ENCODE measurements at places on chromosomes 11 and 22.
A peak's percentile ranks its signal among the peaks of the same experiment; 100 is the strongest.

DNA sequence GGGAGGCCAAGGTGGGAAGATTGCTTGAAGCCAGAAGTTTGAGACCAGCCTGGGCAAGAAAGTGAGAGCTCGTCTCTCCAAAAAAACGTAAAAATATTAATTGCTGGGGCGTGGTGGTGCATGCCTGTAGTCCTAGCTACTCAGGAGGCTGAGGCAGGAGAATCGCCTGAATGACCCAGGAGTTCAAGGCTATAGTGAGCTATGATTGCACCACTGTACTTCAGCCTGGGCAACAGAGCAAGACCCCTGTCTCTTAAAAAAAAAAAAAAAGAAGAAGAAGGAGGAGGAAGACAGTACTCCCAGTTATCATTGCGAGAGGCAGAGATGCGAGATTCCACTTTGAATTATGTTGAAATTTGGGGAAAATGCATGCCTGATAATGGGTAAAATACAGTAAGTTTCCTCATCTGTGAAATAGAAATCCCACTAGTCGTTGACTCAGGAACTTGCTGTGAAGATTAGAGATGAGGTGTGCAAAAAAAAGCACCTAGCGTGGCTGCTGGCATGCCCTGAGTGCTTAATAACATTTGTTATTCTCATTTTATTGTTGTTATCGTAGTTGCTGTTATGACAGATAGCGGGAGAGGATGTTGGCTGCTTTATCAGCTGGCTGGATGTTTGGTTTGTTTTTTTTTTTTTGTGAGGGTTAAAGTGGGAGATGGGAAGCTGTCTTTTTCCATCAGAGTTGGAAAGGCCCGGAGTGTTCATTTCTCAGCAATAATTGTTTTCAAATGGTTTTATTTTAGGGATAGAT lies 33.4 kb downstream of the BCR start:
- DNase-seq, result no peak

- DNase-seq, result no peak
These were observed 204.4 kb upstream of the ANO5 start for GRCh38 chr11:21988477-21988876.

GRCh38 chr11:83656796-83657330 lies 370.7 kb upstream of the CCDC90B start:
- DNase-seq, result no peak

DNA sequence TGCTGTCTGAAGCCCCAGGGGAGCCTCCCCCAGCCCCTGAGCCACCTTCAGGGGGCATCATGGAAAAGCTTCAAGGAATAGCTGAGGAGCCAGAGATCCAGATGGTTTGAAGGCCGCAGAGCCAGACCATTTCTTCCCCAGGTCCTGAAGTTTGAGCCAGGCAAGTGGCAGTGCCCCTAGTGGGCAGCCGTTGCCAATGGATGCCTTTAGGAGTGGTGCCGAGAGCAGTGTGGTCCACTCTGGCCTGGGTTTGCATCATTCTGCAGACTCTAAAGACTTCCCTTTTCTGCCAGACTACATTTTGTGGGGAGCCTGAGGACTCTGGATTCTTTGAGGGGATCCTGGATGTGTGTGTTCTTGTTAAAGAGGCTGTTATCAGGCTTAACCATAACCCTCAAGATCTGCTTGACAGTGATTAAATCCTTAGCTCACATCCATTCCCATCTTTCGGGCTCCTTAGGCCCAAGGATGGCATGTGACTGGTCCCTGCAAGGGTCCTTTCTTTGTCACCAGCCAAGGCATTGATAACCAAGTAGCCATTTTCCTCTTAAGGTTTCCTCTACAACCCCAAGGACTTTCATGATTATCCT lies 13.1 kb downstream of the HINFP start:
- no peak for DNase-seq

- DNase-seq, result no peak
These were observed 101.4 kb downstream of the DBX1 start for GRCh38 chr11:20058749-20059458.

DNA sequence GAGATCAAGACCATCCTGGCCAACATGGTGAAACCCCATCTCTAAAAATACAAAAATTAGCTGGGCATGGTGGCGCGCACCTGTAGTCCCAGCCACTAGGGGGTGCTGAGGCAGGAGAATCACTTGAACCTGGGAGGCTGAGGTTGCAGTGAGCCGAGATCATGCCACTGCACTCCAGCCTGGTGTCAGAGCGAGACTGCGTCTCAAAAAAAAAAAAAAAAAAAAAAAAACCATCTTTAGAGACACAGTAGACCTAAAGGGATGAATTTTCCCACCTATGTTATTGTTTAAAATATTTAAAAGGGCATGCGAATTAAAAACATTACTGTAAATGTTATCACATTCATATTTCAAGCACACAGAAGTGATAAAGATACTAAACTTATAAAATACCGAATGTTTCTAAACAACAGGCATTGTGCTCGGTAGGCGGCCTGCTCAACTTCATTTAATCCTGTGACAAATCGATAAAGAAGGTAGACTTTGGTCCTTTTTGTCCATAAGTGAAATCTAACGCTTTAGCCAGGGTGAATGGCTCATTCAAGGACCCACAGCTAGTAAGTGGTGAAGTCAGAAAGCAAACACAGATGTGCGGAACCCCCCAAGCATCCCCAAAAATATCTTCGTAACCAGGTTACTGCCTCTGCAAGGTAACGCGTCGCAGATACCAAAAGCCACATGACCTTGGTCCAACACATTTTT lies 16.1 kb downstream of the NCAPD3 start:
- DNase-seq, result peak; percentile 28

- no peak for DNase-seq
These were observed 144.9 kb downstream of the PGR start for GRCh38 chr11:100984668-100985067.

DNA sequence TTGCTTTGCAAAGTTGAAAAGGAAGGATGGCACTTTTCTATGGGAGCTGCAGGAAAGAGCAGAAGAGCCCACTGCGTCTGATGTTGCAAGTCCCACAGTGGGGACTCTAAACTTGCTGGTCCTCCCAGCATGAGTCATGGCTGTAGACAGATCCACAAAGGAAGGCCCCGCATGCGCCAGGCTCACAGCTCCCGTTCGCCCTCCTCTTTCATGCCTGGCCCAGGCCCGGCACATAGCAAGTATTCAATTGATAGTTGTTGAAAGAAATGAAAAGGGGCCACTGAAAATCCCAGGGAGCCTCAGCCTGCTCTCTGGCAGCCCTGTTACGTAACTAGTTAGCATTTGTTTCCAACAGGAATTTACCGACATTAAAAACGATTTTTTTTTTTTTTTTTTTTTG lies 18.9 kb downstream of the AP1B1 start:
- DNase-seq, result peak; percentile 83

DNA sequence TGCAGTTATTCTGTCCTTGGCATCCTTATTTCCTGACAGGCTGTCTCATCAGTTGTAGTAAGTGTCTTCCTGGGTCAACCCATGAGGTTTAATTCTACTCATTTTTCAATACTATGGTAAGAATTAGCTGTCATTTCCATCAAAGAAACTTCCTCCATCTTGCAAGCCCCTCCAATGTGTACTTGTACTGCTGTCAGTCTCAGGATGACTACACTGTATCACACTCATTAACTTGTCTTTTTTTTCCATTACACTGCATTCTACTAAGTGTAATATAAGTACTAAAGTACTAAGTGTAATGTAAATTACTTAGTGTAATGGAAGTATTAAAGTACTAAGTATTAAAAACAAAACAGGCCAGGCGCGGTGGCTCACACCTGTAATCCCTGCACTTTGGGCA lies 102.8 kb downstream of the CWF19L2 start:
- no peak for DNase-seq

GRCh38 chr11:67027943-67028542 lies 5.1 kb downstream of the SYT12 start:
- no peak for DNase-seq

DNA sequence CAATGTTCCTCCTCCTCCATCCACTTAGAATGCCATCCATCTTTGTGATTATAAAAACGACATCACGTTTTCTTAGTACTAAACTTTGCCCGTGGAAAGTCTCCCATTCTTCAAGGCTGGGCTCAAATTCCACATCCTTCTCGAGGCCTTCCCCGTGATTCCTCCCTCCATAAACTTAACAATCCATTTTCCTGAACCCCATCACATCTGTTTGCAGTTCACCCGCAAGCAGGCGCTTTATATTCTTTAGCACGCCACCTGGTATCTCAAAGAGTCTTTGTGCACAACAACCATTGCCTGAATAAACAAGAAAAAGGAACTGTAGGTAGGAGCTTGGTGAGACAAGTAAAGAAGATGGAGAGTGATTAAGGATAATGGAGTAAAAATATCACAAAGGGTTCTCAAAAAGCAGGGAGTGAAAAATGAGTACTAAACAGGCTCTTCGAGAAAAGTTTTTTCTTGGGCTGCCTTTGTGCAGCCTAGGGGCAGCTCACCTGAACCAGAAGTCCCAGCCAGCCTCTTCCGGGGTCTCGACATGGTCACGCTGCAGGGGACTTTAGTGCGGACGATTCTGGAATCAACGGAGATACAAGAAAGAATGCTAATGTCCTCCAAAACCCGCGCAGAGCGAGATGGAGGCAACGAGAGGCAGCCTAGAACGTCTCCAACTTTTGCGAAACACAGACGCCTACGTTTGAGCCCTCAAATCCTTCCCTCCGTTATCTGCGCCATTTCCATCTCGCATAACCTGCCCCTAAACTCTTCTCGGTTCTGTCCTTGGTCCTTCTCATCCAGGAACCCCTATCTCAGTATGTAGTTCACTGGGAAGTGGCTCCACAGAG lies 585 bp downstream of the THYN1 start:
- DNase-seq, result no peak

GRCh38 chr11:128697645-128698174 lies 3.8 kb downstream of the FLI1 start:
- DNase-seq, result no peak

DNA sequence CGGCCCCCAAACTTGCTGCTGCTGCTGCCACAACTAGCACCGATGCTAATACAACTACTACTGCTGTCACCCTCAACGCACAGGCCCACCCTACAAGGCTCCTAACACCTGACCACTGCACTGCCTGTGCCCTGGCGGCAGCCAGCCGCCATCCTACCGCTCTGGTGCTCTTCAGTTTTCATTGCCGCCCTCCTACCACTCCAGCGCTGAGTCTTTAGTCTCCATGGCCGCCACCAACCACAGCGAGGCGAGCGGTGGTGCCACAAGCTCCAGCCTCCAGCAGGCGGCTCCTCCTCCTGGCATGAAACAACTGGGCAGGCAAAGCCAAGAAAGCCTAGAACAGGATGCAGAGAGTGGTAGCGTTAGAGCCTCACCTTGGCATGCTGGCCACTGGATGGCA lies 5.0 kb upstream of the RFPL3 start:
- DNase-seq, result no peak

GRCh38 chr11:196786-197731 lies 4.2 kb downstream of the SCGB1C1 start:
- DNase-seq, result no peak

GRCh38 chr11:60924906-60925853 lies 920 bp downstream of the TMEM132A start:
- DNase-seq, result no peak

DNA sequence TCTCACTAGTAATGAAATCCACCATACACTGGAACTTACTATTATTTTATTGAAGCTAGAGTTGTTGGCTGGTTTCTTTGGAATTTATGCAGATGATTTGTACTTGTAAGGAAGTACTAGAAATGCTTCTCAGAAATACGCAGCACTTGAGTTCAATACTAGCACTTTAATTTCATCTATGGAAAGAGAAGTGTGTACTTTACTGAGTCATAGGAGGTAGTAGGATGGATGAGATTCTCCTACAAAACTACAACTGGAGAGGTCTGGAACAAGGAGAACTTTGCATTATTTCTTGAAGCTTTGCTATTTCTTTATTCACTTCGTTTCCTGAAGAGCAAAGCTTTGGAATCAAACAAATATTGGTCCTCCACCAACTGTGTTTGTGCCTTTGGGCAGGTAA lies 44.1 kb upstream of the CCDC90B start:
- DNase-seq, result no peak

GRCh38 chr11:60100516-60100915 lies 12.1 kb downstream of the MS4A2 start:
- no peak for DNase-seq

DNA sequence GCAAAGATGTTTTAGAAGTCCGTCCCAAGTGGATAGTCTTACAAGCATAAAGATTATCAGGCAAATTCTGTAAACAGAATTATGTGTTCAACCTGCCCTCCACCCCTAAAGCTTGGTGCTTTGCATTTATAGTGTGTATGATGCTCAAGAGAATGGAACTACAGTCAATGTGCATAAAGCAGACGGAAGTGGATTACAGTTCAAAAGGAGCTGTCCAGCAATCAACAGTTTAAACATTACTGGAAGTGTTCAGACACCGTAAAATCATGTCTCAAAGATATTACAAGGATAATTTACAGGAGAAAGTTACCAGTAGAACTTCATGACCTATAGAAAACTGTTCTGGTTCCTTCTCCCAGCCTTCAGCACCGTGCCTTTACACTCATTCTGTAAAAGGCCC lies 1.0 kb downstream of the RIC3 start:
- DNase-seq, result peak; percentile 2

DNA sequence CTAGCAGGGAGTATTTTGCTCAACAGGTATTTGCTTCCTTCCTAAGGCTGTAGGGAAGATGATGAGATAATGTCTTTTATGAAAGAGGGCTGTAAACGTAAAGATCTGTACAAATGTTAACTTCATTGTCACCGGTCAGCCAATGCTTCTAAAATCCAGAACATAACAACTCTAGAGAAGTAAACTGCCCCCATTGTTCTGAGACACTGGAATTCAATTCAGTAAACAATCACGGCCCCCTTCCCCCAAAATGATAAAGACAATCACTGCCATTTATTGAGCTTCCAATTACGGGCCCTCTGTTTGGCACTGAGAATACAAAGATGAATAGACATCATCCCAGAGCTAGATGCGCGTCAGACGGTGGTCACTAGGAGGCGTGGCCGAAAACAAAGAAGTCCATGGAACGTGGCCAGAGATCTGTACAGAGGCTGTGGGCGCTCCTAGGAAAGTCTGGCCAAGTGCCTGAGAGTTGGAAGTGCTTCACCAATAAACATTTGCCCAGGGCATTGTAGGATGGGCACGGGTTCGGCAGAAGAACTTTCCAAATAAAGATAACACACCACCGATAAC lies 576 bp downstream of the TMEM258 start:
- DNase-seq, result peak; percentile 84

DNA sequence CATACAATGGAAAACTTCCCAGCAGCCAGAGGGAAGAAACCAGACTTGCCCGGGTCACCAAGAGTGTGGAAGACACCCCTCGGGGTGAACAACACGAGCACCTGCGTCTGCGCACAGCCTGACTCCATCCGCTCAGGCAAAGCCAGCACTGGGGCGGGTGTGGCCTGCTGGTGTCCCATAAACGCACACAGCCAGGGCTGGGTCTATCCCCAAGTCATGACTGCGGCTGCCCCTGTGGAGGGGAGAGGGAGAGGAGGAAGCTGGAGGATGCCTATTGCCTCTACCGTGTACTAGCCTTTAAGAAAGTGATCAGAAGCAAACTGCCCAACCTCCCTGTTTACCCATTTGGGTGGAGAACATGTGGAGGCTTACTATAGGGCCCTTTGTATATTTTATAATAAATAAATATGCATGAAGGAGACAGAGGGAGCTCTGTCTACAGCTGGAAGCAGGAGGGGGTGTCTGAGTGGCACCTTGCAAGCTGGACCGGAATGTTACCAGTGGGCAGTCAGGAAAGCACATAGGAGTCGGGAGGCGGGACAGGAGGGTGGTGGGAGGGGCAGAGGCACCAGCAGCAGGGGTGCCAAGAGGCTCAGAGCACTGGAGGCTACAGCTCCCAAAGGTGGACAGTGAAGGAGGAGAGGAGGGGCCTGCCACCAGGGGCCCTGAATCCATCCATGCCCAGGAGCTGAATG lies 79.6 kb downstream of the PHF21B start:
- DNase-seq, result no peak

- peak; percentile 83 for DNase-seq
These were observed 44.9 kb downstream of the WNT11 start for GRCh38 chr11:76161261-76161961.

GRCh38 chr22:44247923-44248892 lies 64.5 kb downstream of the SHISAL1 start:
- no peak for DNase-seq
